ENCODE measurements at places on chromosomes 13 and 19. TPM values are rescaled to one million over a fixed set of nuclear protein-coding genes. Genes with fewer than 3 reads are reported as not detected.
A peak's percentile ranks its signal among the peaks of the same experiment; 100 is the strongest.

GRCh38 chr13:96417939-96418685, 328.2 kb downstream of the HS6ST3 start:
- no peak for DNase-seq

DNA sequence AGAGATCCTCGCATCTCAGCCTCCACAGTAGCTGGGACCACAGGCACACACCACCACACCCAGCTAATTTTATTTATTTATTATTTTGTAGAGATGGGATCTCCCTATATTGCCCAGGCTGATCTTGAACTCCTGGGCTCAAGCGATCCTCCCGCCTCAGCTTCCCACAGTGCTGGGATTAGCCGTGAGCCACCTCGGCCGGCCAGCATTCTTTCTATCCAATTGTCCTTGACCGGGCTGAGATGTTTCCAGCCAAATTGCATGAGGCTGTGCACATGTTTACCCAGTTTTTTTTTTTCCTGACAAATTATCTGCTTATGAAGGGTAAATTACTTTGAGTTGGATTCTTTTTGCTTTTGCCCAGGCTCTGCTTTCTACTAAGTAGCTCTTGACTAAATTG, 28.2 kb downstream of the UNC13A start:
- DNase-seq, result no peak

DNA sequence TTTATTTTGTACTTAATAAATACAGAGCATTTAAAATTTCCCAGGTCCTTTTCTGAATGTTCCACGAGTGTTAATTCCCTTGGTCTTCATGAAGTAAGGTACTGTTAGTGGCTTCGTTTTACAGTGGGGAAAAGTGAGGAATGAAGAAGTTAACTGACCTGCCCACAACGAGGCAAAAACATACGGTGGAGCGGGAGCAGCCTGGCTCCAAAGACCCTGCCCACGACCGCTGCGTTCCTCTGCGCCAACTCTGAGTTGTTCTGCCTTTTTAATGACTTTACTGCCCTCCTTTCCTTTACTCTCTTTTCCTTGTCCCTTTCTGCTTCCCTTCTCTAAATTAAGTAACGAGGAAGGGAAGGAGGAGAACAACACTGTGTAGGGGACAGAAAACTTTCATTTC, 392.9 kb downstream of the PCDH9 start:
- DNase-seq, result no peak

- peak; percentile 55 for DNase-seq
Observed at GRCh38 chr19:52962394-52963246, at the start of gene ZNF816. Gene ZNF816 (minus strand): TSS chr19:52962881. CDS start chr19:52956089, 6,792 bp downstream.

DNA sequence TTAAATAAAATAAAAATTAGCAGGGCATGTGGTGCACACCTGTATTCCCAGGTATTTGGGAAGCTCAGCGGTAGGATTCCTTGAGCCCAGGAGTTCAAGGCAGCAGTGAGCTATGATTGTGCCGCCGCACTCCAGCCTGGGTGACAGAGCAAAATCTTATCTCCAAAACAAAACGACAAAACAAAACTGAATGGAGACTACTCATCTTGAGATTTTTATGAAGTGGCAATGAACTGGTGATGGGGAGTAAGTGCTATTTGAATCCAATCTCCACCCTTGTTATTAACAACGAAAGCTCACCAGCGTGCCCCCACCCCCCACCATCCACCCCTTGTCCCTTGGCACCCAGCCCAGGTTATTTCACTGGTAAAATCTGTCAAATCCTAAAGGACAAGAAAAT, 45.2 kb upstream of the URI1 start:
- no peak for DNase-seq

DNA sequence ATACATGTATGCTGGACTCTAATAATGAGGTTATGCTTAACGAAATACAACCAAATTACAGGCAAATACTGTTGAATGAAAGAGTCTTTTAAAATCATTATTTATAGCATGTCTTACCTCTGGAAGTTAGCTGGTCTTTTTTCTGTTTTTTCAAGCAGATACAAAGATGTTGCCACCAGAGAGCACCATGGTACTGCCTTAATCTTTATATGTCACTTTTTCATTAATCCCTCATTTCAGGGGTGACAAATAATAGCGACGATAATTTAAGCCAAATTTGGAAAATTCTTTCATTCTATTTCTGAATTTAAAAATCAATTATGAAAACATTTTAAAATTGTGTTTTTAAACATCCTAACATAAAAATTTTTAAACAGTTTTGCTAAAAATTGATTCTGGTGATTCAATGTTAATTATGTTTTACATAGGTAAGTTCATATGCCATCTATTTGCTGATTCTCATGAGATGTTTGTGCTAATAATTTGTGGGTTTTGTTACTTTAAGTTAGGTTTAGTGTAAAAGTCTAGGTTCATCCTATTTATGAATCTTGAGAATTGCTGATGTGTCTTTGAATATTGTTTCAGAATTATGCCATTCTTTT, 379.3 kb upstream of the SGCG start:
- no peak for DNase-seq

DNA sequence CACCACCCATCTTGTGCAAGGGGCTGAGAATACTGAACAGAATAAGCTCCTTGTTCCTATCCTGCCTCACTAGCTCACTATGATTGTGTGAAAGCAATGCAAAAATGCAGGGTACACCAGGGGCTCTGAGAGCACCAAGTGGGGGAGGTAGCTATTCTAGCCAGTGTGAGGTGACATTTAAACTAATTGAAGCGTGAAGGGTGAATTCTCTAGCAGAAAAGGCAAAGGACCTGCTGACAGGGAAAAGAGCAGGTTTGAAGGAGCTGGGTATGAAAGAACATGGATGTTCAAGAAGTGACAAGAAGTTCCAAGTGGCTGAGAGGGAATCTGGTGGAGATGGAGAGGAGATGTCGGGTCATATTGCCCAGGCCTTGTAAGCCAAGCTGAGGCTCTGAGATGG, 64.2 kb downstream of the SIAH3 start:
- DNase-seq, result no peak

DNA sequence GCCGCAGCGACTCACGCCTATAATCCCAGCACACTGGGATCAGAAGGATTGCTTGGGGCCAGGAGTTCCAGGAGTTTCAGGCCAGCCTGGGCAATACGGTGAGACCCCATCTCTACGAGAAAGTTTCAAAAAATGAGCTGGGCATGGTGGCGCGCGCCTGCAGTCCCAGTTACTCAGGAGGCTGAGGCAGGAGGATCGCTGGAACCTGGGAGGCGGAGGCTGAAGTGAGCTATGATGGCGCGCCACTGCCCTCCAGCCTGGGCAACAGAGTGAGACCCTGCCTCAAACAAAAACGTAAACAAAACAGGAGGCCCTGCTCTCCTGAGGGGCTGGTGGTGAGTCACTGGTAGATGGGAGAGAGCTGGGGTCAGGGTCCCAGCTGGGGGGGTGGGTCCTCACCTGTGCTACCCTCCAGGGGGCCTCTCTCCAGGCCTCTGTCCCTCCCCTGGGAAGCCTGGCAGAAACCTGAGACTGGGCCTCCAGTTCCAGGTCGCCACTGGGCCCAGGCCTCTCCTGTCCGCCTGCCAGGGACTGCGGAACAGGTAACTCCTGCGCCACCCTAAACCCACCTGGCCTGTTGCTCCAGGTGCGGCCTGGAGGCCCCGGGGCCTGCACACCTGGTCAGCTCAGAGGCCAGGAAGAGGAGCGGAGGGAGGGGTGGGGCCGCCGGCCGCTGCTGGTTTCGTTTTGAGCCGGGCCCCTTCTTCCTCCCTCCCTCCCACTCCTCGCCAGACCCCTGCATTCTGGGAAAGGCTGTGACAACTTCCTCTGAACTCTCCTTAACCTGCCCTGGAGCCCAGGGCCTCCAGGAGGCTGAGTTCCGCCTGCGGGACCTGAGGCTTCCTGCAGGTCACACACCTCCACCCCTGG, 17.2 kb upstream of the ZBTB7A start:
- DNase-seq, result no peak

GRCh38 chr13:51180853-51181511, 41.2 kb upstream of the FAM124A start:
- DNase-seq, result no peak

GRCh38 chr19:44624840-44625354, 11.5 kb downstream of the IGSF23 start:
- DNase-seq, result no peak

DNA sequence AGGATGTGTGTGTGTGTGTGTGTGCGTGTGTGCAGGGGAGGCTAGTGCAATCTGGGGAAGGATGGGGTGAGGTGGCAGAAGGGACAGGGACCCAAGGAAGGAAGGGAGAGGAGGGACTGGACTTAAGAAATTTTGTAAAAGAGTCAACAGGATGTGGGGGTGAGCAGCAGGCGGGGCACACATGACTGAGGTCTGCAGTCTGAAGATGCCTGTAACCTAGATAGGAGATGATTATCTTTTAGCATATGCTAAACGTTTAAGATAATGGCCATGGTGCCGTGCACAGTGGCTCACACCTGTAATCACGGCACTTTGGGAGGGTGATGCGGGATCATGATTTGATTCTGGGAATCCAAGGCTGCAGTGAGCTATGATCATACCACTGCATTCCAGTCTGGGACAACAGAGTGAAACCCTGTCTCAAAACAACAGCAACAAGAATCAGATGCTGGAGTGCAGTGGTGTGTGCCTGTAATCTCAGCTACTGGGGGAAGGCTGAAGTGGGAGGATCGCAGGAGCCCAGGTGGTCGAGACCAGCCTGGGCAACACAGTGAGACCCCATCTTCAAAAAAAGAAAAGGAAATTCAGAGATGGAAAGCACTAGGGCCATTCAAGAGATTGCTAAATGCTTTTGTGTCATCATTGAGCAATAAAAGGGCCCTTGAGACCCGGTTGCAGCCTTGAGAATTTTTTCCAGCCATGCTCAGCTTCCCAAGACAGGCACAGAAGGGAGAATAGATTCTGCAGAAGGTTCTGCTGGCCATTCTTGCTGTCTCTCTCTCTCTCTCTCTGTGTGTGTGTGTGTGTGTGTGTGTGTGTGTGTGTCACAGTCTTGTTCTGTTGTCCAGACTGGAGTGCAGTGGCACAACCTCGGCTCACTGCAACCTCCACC, 3.8 kb upstream of the ZNF414 start:
- no peak for DNase-seq

- DNase-seq, result no peak
Observed at GRCh38 chr19:9838324-9838723, 3.2 kb downstream of the PIN1 start.

DNA sequence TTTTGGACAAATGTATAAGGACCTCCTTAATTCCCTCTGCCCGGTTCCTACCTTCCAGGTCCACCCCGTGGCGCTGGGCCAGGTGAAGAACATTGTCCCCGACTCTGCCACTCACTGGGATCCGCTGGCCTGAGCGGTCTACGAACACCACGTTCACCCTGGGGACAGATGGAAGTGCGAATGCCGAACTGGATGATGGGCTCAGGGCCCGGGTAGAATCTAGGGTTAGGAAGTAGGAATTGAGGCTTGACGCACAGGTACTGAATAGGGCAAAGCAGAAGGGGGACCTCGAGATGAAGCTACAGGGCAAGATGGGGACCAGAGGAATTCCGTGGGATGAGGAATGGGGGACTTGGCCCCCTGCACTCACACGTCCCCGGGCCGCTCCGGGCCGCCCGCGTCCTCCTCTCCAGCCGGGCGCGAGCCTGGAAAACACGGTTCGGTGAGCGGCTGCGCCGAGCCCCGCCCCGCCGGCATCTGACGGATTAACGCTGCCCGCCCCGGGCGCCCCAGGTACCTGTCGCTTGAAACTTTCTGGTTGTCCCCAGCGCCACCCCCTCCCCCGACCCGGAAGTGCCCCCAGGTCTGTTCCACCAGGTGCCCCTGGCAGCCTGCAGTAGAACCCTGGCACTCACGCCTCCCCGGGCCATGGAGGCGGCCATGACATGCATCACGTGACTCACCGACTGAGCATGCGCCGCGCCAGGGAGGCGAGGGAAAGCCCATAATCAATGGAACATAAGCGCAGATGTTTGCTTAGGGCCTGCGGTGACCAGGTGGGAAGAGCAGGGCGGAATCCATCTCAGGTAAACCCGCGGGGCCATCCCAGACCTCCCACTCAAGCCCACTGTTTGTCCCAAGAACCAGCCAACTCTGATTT, at the start of gene FDX2:
Gene FDX2, minus strand, starts transcription at position 681 of the 880 bp plus-strand sequence. Its CDS starts 19 bp downstream, at position 662.
- no peak for DNase-seq

DNA sequence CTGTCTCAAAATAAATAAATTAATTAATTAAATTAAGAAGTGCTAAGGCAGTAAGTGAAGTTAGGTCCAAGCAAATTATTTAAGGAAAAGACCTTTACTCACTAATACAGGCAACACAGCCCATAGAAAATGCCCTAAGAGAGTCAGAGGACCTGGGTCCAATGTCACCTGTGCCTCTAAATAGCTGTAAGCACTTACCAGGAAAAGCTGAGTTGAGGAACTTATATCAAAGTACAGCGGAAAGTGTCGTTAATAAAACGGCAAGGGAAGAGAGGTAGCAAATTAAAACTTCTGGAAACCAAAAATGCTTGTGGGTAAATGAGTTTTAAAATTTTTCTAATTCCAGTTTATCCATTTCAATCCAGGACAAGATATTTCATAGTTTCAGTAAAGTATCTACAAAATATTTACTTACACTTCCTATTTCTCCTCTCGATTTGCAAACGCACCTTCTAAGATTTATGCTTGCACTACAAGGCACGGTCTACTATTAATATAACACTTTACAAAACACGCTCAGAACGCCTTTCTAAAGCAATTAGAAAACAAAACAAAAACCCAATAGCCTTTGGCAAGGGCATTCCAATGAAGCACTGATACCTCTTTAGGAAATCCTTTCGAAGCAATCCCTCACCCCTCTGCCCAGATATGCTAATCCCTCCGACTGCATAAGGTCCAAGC, 963 bp downstream of the VPS36 start:
- DNase-seq, result no peak

DNA sequence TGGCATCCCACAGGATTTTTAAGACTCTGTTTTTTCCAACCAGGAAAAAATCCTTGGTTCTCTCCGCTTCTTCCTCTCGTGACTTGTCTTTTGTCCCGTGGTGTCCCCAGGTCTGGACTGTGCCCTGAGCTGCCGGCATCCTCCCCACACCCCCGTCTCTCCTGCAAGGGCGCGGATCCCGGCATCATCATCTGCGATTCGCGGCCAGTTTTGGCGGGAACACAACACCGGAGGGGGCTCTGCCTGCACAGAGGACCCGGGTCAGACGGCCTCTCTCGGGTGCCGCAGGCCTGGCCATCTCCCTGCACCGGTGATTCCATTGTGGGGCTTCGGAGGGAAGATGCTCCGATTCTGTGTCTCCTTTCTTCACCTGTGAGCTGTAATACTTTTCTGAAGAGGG, 18.8 kb upstream of the GAS6 start:
- no peak for DNase-seq

DNA sequence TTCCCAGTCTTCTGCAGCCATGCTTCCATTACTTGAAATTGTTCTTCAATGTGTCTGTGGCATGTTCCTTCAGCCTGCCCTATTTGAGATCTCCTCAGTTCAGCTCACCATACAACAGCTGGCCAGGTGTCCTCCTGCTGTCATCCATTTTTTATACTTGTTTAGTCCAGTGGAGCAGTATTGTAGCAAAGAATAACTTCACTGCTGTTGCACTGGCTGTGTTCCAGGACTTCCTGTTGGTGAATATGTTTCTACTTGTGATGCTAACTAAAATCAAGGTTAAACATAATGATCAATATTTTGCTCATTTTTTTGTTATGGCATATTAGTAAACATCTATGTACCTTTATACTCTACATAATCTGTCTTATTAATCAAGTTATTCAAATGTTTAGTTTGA, 1394.1 kb downstream of the PCDH9 start:
- DNase-seq, result no peak

Gene RPL18A
- 1,501 TPM for polyA plus RNA-seq

Gene COX6B1
- polyA plus RNA-seq, result 463 TPM

Gene BBC3
- polyA plus RNA-seq, result 5.7 TPM

Gene ATP4A
- polyA plus RNA-seq, result not detected

Gene FOSB
- polyA plus RNA-seq, result 4.5 TPM

Gene HIPK4
- 0.21 TPM for polyA plus RNA-seq

Gene STX10
- polyA plus RNA-seq, result 56.8 TPM

Gene TNNT1
- polyA plus RNA-seq, result 10.4 TPM

Gene CCDC194
- polyA plus RNA-seq, result not detected

Gene MEIS3
- polyA plus RNA-seq, result 51.3 TPM

Data from BJ (cell line).